ENCODE measurements at places on chromosomes 11 and 22.

DNA sequence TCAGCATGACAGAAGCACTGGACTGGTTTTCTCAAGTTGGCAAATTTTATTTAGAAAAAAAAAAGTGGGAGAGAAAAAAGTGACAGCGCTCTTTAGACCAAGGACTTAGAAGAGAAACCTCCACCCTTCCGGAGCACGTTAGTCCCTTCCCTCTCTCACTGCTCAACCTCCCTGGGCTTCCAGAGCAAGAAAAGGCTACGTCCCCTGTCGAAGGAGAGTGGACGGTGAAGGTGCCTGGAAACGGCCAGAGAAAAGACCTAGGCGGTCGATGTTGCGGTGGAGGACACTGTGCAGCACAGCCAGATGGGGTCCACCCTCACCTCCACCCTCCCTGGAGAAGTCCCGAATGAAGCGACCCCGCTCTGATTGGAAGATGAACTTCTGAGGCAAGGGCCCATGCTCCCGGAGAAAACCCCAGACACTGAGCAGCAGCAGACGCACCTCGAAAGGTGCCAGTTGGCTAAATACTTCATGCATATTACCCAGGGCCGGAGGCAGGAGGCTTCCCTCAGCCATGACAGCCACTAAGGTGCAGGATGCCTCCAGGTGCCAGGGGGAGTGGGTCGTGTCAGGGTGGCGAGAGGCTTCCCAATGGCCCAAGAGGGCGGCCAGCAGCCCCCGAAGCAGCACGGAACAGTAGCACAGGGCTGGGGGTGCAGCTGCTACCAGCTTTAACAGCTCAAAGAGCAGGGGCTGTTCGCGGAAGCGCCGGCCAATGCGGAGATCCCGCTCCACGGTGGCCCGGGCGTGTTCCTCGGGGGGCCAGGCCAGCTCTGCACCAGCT lies 604 bp upstream of the GANAB start:
- no peak for DNase-seq

DNA sequence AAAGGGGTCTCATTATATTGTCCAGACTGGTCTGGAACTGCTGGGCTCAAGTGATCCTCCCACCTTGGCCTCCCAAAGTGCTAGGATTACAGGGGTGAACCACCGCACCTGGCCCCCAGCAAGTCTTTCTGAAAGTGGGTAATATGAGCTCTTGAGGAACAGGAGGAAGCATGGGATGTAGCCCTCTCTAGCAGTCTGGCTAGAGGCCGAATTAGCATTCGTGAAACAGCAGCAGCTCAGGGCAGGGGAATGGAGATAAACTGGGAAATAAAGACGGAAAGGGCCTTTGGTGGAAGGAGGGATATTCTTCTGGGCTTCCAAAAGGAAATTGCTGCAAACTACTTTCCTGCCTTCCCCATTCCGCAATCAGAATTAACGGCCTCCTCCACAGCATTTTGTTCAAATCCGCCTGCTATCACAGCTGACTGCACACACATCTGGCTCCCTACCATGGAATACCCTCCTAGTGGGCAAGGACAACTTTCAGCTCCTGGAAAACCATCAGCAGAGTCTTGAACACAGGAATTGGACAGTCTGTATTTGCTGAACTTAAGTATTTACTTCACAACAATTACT lies 44.3 kb downstream of the MICAL3 start:
- no peak for DNase-seq

DNA sequence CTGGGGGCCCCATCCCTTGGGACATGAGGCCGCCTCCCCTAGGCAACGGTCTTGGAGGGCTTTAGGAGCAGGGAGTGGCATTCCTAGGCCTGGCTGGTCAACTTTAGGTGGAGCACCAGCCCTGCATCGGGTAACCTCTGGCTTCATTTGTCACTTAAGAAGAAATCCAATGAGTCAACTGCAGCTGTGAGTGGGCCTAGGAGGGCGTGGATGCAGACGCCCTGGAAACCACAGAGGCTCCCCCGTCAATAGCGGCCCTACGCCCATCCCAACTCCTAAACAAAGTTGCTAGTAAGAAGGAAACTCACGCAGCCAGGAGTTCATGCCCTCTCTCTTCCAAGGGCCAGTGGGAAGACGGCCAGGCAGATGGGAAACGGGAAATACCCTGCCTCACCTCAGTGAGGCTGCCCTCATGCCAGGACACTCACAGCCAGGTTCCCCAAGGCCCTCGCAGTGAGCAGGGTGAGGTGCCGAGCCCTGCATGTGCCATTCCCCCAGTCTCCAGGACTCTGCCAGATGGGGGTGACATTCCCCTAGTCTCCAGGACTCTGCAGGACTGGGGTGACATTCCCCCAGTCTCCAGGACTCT lies 20.8 kb downstream of the BID start:
- DNase-seq, result no peak

DNA sequence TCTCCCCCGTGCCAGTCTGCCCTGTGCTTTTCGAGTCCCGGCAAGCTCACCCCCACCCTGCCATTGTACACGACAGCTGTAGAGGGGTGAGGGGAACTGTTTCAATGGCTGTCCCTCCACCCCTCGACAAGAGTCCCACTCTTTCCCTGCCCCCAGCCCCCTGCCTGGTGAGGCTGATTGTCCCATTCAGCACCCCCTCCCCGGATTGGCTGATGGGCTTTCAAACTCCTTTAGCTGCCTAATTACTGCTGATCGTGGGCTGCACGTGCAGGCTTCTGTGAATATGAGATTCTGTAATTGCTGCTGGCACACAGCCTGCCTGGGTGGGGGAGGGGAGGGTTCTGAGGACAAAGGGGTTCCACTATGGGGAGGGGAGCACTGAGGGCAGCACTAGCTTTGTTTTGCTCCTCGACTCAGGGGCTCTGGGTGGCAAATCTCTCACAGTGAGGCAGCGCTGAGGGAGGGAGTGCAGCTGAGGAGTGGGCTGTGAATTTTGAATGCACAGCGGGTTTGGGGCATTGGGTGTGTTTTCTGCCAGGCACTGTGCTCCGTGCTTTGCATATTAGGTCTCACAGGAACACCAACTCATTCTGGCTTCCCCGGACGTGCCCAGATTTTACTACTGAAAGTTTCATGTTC lies 42.6 kb upstream of the ACCSL start:
- DNase-seq, result no peak

DNA sequence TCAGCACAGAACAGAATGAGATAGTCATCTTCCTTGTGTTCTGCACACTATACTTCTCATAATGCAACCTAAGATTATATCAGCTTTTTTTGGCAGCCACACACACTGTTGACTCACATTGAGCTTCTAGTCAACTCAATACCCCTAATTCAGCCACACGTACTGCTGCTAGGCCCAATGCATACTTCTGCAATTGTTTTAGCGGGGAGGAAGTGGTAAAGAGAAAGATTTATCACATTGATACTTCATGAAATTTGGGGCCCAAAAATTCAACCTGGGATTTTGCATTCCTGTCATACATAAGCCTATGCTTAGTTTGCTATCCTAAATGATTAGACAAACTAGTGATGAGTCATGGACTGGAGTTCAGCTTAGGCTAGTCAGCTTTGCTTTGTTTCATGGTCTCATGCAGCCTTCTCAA lies 8.6 kb upstream of the UPB1 start:
- no peak for DNase-seq

- no peak for DNase-seq
Measured at GRCh38 chr22:40425082-40425481, 54.7 kb downstream of the SGSM3 start.

DNA sequence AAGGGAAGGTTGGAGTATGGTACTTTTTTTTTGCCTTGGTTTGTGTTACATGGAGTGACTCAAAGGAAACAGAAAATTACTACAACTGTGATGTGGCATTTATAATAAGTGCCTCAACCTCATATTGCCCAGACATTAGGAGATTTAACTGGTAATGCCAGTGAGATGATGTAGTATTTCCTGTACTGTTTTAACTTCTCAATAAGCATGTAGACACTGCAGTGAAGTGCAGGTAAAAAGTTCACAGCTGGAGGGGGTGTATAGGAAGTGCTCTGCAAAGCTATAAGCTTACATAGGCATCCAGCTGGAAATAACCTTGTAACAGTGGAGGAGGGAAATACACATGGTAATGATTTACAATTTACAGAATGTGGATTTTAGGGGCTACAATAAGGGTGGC lies 138.2 kb upstream of the MTMR2 start:
- no peak for DNase-seq

- DNase-seq, result no peak
Measured at GRCh38 chr11:66454247-66454646, 12.5 kb upstream of the PELI3 start.

- no peak for DNase-seq
Measured at GRCh38 chr11:78254268-78254667, 65.5 kb downstream of the USP35 start.

Measured in NCI-H2029 (cell line).